Muscle of leg (tissue), 16 donors: ENCODE measurements at places on chromosomes 2 and 18.

DNA sequence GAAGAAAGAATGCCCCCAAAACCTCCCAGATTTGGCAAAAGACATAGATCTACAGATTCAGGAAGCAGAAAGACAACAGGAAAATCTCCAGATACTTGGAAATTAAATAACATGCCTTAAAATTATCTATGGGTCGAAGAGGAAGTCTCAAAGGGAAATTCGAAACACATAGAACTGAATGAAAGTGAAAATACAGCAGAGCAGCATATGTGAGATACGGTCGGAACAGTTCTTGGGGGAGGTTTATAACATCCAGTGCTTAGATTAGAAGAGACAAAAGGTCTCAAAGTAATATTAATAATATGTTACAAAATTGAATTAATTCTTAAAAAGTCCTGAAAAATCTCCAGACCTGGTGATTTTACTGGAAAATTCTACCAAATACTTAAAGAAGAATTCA is 14.3 kb downstream of the KCNG2 start:
- no peak overlapping the region for H3K27ac ChIP-seq
- H3K4me1 ChIP-seq = no peaks in the 10 kb centered on the region
- H3K27me3 ChIP-seq = peaks cover 10% of the 10 kb centered on the region
- no peaks in the 10 kb centered on the region for H3K36me3 ChIP-seq
- H3K4me3 ChIP-seq = no peak overlapping the region

DNA sequence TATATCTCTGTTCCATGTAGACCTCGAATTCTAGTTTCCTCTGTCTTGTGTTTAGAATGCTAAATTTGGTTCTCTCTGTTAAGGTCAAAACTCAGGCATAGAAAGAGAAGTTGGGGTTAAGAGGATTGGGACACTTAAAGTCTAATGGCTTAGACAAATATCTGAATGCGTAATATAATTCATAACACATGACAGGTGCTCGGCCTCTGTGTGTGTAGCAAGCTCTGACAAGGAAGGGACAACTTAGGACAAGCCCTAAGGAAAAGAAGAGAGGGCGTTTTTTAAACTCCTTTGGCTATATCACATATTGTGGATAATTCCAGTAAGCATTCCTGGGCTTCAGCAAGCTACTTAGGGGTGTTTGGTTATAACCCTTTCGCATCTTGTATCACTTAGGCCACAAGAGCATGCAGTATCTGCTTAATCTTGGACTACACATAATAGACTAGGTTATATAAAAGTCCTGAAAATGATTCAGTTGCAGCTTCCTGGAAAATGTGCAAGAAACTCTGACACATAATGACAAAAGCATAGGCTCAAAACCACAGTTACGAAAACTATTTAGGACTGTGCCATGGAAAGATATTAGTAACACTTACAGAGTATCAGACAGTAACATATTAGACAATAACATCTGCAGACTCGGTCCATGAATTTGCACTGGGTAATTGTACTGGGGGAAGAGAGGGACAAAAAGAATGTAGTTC is 16.1 kb upstream of the CREB1 start:
- no peaks in the 10 kb centered on the region for H3K27me3 ChIP-seq
- no peak overlapping the region for H3K4me3 ChIP-seq
- no peaks in the 10 kb centered on the region for H3K4me1 ChIP-seq

DNA sequence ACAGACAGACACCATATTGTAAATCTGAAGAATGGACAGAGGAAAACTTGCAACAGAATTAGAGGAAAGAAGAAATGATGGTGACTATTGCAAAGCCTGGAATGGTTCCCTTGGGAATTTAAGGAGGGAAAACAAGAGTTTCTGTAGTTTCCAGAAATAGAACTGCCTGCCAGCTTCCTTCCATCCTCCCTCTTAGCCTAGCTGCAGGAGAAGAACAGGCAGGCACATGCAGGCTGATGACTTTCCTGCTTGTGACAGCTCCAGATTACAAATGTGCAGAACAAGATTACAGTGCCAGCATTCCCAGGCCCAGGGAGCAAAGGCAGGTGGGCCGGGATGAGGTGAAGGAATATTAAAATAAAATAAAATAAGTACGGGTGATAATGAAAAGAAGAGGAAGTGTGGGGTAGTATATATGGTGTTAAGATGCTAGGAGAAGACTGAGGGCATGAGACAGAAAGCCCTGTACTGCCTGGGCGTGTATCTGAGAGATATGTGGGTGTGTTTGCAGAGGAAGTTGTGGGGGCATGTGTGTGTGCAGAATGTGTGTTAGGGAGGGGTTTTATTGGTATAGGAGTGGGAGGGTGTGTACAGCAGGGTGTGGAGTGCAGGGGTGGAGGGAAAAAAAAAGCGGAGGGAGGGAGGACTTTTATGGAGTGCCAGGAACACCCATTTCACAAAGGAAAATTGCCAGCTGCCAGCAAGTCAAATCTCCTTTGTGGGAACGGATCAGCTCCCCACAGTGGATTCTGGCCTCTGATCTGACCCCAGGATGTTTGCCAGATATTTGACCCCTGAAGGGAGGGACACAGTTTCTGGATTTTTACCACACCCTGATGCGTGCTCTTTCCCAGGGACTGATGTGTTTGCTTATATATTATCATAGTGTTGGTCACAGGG is 43.9 kb upstream of the NEMP2 start:
- DNase-seq = peak; percentile 74
- H3K36me3 ChIP-seq = no peaks in the 10 kb centered on the region
- H3K27ac ChIP-seq = peak overlapping the region; percentile 71
- no peaks in the 10 kb centered on the region for H3K27me3 ChIP-seq

DNA sequence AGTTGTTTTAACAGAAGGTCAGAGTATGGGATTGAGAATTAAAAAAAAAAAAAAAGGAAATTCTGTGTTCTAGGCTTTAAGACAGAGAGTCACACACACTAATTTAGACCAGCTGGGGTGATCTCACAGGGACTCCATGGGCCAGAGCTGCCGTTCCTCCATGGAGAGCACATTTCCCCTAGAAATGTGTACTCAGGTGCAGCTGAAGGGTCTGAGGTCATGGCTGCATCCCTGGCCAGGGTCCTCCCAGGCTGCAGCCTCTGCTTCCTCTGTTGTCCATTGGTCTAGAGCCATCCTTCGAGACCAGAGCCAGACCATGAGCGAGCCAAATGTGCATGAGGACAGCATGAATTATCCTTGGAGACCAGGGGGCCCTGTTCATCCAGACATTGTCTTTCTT is 190.1 kb upstream of the TNP1 start:
- peak; percentile 97 for DNase-seq
- peaks cover 5% of the 10 kb centered on the region for H3K27me3 ChIP-seq
- peaks cover 41% of the 10 kb centered on the region for H3K4me1 ChIP-seq
- H3K36me3 ChIP-seq = no peaks in the 10 kb centered on the region

DNA sequence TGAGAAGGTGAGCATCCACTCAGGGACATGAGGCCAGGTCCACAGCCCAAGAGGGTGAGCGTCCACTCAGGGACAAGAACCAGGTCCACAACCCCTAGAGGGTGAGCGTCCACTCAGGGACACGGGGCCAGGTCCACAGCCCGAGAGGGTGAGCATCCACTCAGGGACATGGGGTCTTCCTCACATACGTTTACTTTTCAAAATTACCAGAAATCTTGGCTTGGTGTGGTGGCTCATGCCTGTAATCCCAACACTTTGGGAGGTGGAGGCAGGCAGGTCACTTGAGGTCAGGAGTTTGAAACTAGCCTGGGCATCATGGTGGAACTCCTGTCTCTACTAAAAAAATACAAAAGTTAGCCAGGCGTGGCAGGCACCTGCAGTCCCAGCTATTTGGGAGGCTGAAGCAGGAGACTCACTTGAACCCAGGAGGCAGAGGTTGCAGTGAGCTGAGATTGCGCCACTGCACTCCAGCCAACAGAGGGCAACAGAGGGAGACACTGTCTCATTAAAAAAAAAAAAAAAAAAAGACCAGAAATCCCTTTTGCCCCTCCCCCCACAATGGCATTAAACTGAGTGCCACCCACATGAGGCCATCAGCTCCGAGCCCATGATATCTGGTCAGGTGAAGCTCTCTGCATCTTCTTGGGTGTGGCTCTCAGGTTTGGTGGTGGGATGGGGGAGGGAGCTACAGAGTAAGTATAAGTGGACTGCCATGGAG is 9.0 kb upstream of the MBP start:
- no peak for DNase-seq
- H3K4me3 ChIP-seq = no peak overlapping the region
- H3K27ac ChIP-seq = no peak overlapping the region
- no peaks in the 10 kb centered on the region for H3K36me3 ChIP-seq
- H3K27me3 ChIP-seq = no peaks in the 10 kb centered on the region
- H3K4me1 ChIP-seq = peaks cover 7% of the 10 kb centered on the region

DNA sequence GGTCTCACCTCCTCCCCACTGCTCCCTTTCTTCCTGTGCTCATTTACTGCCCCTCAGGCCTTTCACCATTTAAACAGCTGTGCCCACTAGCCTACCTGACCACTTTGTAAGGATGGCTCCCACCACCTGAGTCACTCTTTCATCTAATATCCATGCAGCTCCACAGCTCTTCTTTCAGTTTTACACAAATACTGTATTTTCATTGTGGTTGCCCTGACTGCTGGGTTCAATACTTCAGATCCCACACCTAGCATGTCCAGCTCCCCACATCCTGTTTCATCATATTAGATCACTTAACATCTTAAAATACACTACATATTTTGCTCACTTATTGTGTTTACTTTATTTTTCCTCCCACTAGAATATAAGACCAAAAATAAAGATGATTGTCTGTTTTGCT is 1110.6 kb downstream of the TSN start:
- no peak for DNase-seq
- H3K27me3 ChIP-seq = no peaks in the 10 kb centered on the region
- H3K4me1 ChIP-seq = no peaks in the 10 kb centered on the region
- H3K4me3 ChIP-seq = no peak overlapping the region
- no peaks in the 10 kb centered on the region for H3K36me3 ChIP-seq
- H3K27ac ChIP-seq = no peak overlapping the region

DNA sequence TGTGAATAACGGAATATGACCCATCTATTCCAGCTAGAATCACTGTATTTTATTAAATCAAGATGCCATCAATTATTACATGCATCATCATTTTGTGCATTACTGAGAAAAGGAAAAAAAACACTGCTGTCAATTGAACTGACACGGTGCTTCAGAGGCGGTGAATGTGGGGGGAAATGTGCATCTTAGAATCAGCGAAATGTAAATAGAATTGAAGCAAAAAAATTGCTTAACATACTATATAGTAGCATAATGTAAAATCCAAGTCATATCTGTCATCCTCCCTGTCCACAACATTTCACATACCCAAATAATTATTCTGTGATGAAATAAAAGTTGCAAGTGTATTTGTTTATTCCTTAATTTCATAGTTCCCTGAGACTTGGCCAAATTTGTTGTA is 84.6 kb downstream of the PRKRA start:
- H3K4me1 ChIP-seq = no peaks in the 10 kb centered on the region
- H3K27ac ChIP-seq = no peak overlapping the region
- DNase-seq = no peak

- H3K4me3 ChIP-seq = no peak overlapping the region
- H3K27ac ChIP-seq = no peak overlapping the region
- DNase-seq = peak; percentile 22
- peaks cover 17% of the 10 kb centered on the region for H3K4me1 ChIP-seq
- no peaks in the 10 kb centered on the region for H3K36me3 ChIP-seq
- H3K27me3 ChIP-seq = no peaks in the 10 kb centered on the region
Measured at GRCh38 chr2:218331745-218332144, 24.9 kb upstream of the CATIP start.

DNA sequence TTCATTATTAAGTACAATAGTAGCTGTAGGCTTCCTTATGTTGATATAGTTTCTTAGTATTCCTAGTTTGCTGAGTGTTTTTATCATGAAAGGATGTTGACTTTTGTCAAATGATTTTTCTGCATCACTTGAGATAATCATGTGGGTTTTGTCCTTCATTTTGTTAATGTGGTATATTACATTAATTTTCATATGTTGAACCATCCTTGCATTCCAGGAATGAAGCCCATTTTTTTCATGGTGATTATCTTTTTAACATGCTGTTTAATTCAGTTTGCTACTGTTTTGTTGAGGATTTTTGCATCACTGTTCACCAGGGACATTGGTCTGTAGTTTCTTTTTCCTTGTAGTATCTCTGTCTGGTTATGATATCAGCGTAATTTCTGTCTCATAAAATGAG is 82.9 kb upstream of the CNGA3 start:
- no peak overlapping the region for H3K4me3 ChIP-seq
- no peaks in the 10 kb centered on the region for H3K27me3 ChIP-seq
- no peak for DNase-seq

GRCh38 chr2:117137371-117137770 is 677.1 kb upstream of the DDX18 start:
- H3K4me3 ChIP-seq = no peak overlapping the region
- H3K27me3 ChIP-seq = no peaks in the 10 kb centered on the region
- no peaks in the 10 kb centered on the region for H3K4me1 ChIP-seq
- DNase-seq = no peak
- H3K36me3 ChIP-seq = no peaks in the 10 kb centered on the region

- no peaks in the 10 kb centered on the region for H3K36me3 ChIP-seq
- no peaks in the 10 kb centered on the region for H3K27me3 ChIP-seq
- no peak overlapping the region for H3K4me3 ChIP-seq
- no peak overlapping the region for H3K27ac ChIP-seq
Measured at GRCh38 chr2:197777823-197778407, 7.2 kb downstream of the BOLL start.

DNA sequence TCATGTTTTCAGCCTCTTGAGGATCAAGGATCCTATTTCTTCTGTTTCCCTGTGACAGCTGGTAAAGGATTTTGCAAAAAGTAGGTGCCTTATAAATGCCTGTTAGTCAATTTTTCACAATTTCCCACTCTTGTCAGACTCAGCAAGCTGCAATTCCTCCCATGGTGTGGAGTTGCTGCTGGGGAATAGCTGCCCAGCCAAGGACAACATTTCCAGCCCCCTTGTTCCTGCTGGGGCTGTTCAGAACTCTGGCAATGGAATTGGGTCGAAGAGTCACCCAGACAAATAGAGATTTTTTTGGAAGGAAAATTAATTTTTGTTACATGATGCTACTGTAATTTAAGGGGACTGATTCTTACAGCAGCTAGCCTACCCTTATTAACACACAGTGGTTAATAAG is 43.7 kb downstream of the FSHR start:
- DNase-seq = no peak
- H3K4me1 ChIP-seq = no peaks in the 10 kb centered on the region
- no peaks in the 10 kb centered on the region for H3K36me3 ChIP-seq
- no peak overlapping the region for H3K4me3 ChIP-seq
- no peak overlapping the region for H3K27ac ChIP-seq

GRCh38 chr2:162890690-162891311 is 52.2 kb upstream of the KCNH7 start:
- H3K4me3 ChIP-seq = no peak overlapping the region
- no peaks in the 10 kb centered on the region for H3K27me3 ChIP-seq
- H3K36me3 ChIP-seq = no peaks in the 10 kb centered on the region
- peak; percentile 12 for DNase-seq
- H3K27ac ChIP-seq = no peak overlapping the region
- H3K4me1 ChIP-seq = no peaks in the 10 kb centered on the region

- H3K27me3 ChIP-seq = no peaks in the 10 kb centered on the region
- DNase-seq = no peak
- H3K27ac ChIP-seq = no peak overlapping the region
- no peak overlapping the region for H3K4me3 ChIP-seq
- peaks cover 20% of the 10 kb centered on the region for H3K4me1 ChIP-seq
- H3K36me3 ChIP-seq = peaks cover 71% of the 10 kb centered on the region
Measured at GRCh38 chr2:241163601-241164118, 13.4 kb downstream of the PPP1R7 start.

GRCh38 chr2:8413589-8414135 is 268.2 kb upstream of the ID2 start:
- H3K27me3 ChIP-seq = no peaks in the 10 kb centered on the region
- no peak for DNase-seq
- H3K4me3 ChIP-seq = no peak overlapping the region
- H3K4me1 ChIP-seq = peaks cover 26% of the 10 kb centered on the region
- no peak overlapping the region for H3K27ac ChIP-seq
- no peaks in the 10 kb centered on the region for H3K36me3 ChIP-seq

- peaks cover 19% of the 10 kb centered on the region for H3K4me1 ChIP-seq
- H3K4me3 ChIP-seq = no peak overlapping the region
- no peaks in the 10 kb centered on the region for H3K36me3 ChIP-seq
- H3K27me3 ChIP-seq = no peaks in the 10 kb centered on the region
- DNase-seq = no peak
Measured at GRCh38 chr18:13454363-13455150, 236.0 kb downstream of the LDLRAD4 start.
